ENCODE measurements at places on chromosomes 13 and 19.

DNA sequence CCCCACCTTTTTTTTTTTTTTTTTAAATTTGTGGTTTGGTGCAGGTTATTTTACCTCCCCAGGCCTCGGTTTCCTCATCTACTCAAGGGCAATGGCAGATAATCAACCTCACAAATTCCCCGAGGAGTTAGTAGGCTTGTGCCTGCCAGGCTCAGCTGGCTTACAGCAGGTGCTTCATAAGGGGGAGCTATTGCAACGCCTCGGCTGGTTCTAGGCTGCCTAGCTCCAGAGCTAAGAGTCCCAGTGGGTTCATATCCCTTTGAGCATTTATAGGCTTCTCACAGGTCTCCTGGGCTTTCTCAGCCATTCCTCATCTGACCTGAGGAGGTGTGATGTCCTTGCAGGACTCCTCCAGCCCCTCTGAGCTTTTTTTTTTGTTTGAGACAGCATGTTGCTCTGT is 10.6 kb downstream of the BCKDHA start:
- no peak for DNase-seq

DNA sequence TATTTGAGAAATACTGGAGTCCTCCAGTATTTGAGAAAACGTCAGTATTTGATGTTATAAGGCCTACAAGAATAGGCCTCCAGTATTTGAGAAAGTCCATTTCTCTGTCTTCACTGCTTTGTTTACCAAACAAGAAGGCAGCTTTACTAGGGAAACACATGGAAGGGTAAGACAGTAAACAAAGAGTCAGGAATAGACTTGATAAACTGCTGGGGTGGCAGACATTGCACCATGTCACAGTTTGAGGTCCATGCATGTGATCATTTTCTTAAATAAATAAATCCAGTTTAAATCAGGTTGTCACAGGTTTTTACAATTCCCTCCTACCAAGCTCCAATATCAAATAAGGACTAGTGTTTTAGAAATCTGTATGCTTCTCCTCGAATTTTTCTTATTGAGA is 1431.0 kb upstream of the SPRY2 start:
- DNase-seq, result no peak

DNA sequence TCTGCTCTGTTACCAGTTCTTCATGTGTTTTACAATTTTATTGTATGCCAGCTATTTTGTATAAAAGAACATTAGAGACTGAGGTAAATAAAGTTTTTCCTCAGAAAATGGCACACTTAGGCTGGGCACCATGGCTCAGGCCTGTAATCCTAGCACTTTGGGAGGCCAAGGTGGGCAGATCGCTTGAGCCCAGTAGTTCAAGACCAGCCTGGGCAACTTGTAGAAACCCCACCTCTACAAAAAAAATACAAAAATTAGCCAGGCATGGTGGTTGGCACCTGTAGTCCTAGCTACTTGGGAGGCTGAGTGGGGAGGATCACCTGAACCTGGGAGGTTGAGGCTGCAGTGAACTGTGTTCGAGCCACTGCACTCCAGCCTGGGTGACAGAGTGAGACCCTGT is 32.0 kb downstream of the CCDC8 start:
- DNase-seq, result no peak

- DNase-seq, result peak; percentile 64
Measured at GRCh38 chr19:49875857-49876421, 1.2 kb downstream of the AKT1S1 start.

- DNase-seq, result no peak
Measured at GRCh38 chr19:1860042-1860775, 3.2 kb downstream of the KLF16 start.

DNA sequence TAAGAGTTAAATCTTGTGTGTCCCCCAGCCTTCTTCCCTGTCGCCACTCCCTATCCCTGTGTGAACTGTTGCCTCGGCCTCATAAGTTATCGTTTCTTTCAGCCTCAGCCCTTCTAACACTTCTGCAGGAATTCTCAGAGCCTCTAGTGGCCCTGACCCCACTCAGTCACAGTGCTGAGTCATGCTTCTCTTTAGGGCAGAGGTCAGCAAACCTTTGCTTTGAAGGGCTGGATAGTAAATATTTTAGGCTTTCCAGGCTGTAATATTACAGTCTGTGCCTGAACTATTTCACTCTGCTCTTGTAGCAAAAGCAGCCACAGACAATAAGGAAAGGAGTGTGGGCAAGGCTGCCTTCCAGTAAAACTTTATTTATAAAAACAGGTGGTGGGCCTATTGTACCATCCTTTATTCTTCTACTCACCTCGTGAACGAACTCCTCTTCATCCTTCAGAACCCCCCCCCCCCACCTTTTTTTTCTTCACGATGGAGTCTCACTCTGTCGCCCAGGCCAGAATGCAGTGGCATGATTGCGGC is 22.1 kb downstream of the MYO9B start:
- no peak for DNase-seq

DNA sequence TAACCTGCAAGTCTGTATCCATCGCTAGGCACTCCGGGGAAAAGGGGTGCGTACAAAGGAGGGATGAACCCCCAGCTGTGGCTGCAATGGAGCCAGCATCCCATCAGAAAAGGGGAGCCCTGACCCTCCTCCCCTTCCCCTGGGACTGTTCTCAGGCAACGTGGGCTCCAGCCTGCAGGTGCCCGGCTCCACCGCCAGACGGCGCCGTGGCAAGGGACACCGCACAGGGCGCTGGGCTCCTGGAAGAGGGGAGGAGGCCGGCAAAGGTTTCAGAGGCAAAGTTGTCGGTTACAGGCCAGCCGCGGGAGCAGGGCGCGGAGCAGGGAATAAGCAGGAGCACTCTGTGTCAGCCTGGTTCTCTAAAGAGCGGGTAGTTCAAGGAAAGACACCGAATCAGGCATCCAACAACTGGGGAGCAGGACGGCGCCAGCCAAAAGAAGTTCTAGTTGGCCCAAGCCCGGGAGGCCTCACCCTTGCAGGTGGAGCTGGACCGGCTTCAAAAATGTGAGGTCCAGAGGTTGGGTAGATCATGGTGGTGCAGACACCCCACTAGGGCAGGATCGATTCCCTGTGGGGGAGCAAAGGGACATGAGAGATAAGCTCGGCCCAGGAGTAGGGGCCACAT is 53.0 kb upstream of the ATP12A start:
- DNase-seq, result peak; percentile 5

- no peak for DNase-seq
Measured at GRCh38 chr13:80109303-80109702, 231.6 kb downstream of the SPRY2 start.

GRCh38 chr19:45769821-45770191 is 754 bp upstream of the SIX5 start:
- peak; percentile 62 for DNase-seq

GRCh38 chr13:95647321-95647720 is 2.8 kb upstream of the DZIP1 start:
- DNase-seq, result no peak

DNA sequence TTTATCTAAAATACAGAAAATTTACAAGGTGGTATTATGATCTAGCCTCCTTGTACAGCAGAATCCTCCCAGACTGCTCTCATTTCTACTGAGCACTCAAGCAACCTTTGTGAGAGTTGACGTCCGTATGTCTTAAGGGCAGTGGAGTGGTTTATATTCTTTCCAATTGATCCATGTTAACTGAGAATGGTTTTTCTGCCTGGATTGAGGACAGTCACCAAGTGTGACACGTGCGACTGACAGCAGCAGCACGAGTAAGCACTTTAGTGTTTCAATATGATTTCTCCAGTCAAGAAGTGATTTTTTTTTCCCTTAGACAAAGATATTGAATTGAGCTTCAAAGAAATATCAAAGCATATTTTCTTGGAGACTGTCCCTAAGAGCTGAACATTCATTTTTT is 901.7 kb downstream of the PCDH9 start:
- no peak for DNase-seq

- DNase-seq, result no peak
Measured at GRCh38 chr13:44698066-44698465, 121.9 kb upstream of the TSC22D1 start.

DNA sequence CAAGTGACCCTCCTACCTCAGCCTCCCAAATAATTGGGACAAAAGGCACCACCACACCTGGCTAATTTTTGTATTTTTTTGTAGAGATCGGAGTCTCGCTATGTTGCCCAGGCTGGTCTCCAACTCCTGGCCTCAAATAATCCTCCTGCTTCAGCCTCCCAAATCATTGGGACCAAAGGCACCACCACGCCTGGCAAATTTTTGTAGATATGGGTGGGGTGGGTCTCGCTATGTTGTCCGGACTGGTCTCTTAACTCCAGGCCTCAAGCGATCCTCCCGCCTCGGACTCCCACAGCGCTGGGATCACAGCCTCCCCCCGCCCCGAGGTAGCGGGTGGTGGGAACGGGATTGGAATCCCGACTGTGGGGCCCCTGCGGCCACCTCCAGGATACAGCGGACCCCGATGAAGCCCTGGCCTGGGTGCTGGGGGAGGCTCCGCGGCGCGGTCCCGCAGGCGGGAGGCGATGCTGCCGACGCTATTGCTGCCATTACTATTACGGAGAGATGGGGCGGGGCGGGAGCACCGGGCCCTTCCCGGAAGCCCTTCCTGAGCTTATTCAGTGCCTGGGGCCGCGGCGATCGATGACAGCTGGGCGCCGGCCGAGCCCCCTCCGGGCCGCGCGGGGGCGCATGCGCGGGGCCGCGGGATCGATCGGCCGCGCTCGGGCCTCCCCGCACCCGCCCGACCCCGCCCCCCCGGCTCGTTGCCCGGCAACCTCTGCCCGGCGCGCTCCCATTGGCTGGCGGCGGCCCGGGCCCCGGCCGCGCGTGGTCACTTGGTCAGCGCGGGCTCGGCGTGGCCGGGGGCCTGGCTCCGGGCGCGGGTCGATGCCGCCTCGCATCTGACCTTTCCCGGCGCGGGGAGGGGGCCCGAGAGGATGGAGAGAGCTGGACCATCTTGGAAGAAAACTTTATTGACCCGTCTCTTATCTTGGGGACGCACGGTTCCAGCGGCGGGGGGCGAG is 27.9 kb upstream of the ONECUT3 start:
- DNase-seq, result peak; percentile 71

- peak; percentile 93 for DNase-seq
Measured at GRCh38 chr13:36543671-36544070, 111.4 kb downstream of the CCNA1 start.

GRCh38 chr13:38781539-38781938 is 94.7 kb downstream of the FREM2 start:
- no peak for DNase-seq

- no peak for DNase-seq
Measured at GRCh38 chr13:38862443-38862842, 128.2 kb downstream of the STOML3 start.

DNA sequence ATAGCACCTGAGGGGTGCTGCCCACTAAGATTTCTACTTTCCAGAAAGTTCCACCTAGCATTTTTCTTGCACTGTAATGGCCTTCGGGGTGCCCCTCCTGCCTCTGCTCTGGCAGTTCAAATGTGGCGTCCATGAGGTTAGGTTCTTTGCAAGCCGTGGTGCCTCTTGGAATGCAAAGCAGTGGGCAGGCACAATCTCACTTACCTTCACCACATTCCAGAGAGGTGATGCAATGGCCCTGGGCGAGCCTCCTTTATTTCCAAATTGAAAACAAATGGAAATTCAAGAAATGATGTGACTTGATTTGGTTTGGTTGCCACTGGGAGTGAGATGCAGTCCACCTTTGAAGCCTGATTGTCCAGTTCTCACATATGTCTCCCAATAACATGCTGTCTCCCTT is 46.9 kb downstream of the FGF9 start:
- DNase-seq, result no peak

DNA sequence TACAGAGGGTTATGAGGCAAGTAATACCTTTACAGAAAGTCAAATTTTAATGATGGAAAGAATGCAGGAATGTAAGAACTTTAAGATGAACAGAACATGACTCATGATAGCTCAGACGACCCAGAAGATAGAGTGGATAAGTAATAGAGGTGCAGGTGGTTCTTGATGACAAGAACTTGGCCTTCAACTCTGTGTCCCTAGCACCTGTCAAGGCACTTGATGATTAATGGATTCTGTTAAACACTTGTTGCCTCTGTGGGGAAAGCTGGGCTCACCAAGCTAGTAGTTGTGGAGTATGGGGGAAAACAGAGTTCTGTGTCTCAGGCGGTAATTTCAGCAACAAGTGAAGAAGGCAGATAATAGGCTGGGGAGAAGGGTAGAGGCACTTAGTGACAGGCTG is 306.2 kb downstream of the ATP8A2 start:
- DNase-seq, result no peak

GRCh38 chr13:33172911-33173310 is 112.6 kb downstream of the STARD13 start:
- DNase-seq, result no peak

- DNase-seq, result no peak
Measured at GRCh38 chr13:97423300-97424045, 10.5 kb upstream of the RAP2A start.

- DNase-seq, result no peak
Measured at GRCh38 chr19:17339088-17339741, 1.9 kb downstream of the GTPBP3 start.

- DNase-seq, result no peak
Measured at GRCh38 chr19:4430760-4431159, 26.8 kb downstream of the UBXN6 start.

- no peak for DNase-seq
Measured at GRCh38 chr13:89610331-89610730, 1737.2 kb upstream of the MIR17HG start.

DNA sequence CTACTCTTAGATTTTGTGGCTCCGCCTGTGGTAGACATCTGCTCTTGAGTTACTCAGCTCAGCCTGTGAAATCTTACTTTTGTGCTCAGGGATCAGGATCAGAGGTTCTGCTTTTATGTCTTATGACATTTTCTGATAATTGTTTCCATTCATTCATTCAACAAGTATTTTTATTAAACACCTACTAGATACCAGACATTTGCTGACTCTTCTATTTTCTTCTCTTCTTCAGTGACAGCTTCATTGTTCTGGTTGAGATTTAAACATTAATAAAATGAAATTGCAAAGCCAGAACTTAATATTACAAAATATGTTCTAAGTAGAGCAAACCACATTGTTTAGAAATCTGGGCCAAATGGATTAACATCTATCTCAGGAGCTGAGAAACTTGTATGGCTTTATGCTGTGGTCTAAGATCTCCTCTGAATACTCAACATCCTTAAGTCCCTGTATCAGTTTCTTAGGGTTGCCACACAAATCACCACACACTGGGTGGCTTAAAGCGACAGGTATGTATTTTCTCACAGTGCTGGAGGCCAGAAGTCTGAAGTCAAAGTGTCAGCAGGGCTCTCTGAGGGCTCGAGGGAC is 15.8 kb upstream of the MICU2 start:
- no peak for DNase-seq

DNA sequence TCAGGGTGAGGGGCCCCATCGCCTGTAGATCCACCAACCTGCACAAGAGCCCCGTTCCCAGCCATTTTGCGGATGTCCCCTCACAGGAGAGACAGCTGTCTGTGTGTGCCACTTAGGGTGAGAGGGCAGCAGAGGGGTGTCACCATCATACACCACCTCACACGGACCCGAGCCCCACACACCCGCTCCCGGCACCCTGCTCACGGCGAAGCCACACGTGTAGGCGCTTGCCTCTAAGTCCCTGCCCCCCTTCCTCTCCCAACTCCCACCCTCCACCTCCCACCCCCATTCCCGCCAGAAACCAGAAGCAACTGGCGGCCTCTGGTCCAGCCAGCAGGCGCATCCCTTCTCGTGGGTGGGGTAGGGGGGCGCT is 4.0 kb upstream of the DPF1 start:
- peak; percentile 44 for DNase-seq

GRCh38 chr19:10379880-10380312 is 476 bp downstream of the TYK2 start:
- DNase-seq, result no peak
